ENCODE measurements at places on chromosomes 2 and 18.

DNA sequence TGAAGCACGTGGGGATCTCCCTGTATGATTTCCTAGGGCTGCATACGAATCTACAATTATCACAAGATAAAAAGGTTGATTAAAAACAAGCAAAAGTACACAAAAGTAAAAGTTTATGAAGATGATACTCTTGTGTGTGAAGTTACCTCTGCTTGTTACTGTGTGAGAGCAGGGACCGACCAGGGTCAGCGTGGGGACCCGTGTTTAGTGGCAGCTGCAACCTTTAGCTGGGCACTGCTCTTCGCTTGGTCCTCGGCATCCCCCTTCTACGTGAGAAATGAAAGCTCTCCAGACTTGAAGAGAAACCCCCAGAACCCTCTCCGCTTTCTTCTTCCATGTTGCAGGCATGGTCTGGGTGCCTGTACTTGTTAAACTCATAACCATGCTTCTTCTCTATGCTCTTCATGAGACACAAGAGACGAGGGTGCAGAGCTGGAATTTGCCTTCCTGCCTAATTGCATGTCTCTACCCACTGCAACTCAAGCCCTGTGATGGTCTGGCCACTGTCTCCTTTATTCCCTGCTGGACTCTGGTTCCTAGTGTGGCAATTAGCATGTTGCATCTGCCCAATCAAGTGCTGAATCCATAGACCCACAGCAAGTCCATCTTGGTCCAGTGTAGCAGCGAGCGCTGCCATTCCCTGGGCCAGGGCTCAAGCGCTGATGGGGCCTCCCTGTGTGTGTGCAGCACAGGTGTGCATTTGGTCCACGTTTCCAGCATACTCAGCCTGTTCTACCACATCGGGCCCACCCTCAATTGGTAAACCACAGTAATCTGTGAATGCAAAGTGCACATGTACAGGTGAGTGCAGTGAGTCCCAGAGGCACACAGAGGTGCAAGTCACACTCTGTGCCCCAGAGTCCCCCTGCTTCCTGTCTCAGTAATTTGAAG lies 88.5 kb downstream of the TWIST2 start:
- DNase-seq, result no peak

- DNase-seq, result no peak
Measured at GRCh38 chr2:188430705-188431104, 139.0 kb downstream of the GULP1 start.

- no peak for DNase-seq
Measured at GRCh38 chr18:52334896-52335295, 5.1 kb upstream of the DCC start.

DNA sequence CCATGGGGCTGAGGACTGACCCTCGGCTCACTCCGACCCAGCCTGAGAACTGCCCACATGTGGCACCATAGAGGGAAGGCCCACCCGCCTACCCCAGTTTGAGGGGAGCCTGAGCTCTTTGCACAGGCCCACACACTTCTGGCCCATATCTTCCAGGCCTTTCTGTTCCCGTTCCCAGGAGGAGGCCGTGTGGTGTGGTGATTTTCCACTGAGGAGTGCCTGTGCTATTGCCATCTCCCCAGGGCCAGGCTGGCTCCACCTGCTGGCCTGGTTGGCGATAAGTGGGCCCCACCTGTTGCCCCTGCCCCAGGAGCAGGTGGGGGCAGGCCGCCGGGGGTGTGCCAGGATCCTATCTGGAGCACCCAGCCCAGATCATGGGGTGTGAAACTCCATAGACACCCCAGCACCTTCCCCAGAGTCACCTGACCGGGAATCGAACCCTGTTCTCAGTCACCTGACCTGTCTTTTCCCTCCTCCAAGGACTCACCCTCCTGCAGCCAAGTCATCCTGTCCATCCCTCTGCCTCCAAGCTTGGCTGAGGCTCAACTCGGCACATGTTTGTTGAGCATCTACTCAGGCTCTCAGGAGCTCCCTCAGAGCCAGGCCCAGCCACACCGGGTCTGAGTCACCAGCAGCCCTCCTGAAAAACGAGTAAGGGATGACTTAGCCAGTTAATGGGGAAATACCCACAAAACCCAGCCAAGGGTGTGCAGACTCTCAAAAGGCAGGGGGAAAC lies 120.1 kb downstream of the CYP26B1 start:
- peak; percentile 37 for DNase-seq

- DNase-seq, result no peak
Measured at GRCh38 chr2:216888887-216889622, 29.2 kb upstream of the TNP1 start.

- DNase-seq, result no peak
Measured at GRCh38 chr2:73003027-73003426, 68.5 kb downstream of the SFXN5 start.

DNA sequence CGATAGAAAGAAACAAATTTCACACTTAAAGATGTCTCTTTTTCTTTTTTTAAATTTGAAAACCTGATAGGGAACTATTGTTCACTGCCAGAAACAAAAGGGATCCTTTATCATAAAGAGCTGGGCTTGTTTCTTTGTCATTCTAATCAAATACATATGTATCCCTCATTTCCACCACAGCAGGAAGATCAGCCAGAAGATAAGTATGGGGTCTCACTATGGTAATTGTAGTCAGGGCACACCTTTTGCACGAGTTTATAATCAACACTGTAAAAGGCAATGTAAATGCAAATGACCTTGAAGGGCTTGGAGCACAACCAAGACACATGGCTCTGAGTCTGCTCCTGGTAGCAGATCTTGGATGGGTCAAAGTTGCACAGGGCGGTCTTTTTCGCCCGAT lies 109.5 kb downstream of the NXPH2 start:
- DNase-seq, result no peak

DNA sequence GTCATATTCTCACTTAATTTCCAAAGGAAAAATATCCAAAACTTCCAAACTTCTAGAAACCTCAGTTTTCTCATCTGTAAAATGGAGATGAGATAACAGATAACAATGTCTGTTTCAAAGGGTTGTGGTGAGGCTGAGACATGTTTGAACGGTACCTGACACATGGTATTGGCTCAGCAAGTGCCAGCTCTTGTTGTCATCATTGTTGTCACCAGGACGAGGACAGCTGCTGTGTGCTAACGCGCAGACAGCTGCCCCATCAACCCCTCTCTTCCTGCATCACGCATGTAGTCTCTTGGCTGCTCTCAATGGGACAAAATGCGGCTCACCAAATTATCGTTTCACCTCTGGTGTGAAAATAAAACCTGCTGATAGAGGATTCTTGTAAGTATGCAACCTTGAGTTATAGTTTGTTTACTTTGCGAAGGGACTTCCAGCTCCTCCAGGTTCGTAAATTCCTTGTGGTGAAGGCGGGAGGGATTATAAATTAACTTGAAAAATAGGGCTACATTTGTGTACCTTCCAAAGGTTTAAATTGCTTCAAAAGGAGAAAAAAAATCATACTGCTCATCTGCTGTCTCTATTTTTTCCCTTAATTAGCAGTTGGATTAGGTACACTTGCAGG lies 605.4 kb downstream of the BCL11A start:
- no peak for DNase-seq

Measured in iris pigment epithelial cell (primary cell).